D341Med (cell line): ENCODE measurements at places on chromosomes 13 and 19.
A peak's percentile ranks its signal among the peaks of the same experiment; 100 is the strongest.

DNA sequence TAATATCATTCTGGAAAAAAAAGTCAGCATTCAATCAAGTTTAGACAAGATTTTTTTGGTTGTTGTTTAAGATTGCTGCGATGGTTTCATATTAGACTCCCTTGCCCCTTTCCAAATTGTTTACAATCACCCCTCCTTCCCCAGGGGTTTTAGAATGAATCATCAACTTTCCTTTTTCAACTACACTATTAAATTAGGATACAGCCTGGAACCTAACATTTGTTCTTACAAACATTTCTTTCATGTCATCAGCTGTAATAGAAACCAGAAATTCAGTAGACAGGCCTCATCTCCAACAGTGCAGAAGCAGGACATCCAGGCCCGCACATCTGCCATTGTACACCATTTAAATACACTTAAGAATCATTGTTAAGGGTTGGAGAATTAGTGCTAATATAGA, 44.4 kb upstream of the WDFY2 start:
- no peak for DNase-seq

DNA sequence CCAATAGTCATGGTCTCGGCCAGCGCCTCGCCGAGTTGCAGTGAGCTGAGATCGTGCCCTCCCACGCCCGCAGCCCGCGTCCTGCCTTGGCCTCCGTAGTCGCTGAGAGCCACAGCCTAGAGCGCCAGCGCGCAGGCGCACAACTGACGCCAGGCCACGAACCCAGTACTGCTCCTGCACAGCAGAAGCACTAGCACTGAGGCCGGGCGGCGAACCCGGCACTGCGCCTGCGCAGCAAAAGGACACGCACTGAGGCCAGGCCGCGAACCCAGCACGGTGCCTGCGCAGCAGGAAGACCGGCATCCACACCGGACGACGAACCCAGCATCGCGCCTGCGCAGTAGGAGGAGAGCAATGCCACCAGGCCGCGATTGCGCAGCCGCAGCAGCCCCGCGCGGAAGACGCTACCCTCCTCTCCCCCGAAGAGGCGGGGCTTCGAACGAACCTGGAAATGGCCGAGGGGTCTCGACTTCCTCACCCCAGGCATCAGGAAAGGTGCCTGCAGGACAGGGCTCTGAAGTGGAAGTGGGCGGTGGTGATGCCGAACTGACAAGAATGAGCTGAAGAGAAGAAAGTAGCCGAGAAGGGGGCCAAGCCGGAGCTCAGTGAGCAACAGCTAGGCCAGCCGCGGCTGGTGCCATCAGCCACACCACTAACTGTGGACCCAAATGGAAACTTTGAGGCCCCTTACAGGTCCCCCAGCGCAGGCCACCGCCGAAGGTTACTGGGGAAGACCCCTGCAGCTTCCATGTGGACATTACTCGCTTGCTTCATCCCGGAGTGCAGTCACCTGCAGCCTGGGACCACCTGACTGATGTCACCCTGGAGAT, 7.5 kb downstream of the F10 start:
- DNase-seq = no peak

DNA sequence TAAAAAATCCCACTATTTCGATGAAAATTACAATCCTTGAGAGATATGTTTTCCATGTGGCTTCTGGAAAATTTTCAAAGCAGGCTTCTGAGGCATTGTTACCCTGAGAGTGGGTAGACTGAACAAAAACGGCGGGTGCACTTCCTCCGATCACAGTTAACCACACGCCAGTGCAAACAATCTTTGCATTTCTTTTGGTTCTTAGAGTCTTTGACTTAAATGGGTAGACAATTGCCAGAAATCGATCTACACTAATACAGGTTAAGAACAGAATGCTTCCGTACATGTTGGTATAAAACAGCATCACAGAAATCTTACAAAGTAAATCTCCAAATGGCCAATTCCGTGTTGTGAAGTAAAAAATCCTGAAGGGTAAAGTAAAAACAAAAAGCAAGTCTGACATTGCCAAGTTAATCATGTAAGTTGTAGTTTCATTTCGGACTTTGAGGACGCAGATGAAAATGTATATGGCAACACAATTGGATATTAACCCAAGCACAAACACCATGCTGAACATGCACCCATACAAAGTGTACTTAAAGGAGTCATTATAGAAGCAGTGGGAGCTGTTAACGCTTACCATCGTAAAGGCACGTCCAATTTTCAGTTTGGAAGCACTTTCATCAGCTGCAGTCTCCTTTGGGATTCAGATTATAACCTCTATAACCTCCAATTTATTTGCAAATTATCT, 927 bp downstream of the LPAR6 start:
- DNase-seq = no peak

- no peak for DNase-seq
Observed at GRCh38 chr19:32407004-32407992, 1.7 kb downstream of the DPY19L3 start.

GRCh38 chr13:68597641-68598040, 1367.5 kb upstream of the PCDH9 start:
- peak; percentile 30 for DNase-seq

DNA sequence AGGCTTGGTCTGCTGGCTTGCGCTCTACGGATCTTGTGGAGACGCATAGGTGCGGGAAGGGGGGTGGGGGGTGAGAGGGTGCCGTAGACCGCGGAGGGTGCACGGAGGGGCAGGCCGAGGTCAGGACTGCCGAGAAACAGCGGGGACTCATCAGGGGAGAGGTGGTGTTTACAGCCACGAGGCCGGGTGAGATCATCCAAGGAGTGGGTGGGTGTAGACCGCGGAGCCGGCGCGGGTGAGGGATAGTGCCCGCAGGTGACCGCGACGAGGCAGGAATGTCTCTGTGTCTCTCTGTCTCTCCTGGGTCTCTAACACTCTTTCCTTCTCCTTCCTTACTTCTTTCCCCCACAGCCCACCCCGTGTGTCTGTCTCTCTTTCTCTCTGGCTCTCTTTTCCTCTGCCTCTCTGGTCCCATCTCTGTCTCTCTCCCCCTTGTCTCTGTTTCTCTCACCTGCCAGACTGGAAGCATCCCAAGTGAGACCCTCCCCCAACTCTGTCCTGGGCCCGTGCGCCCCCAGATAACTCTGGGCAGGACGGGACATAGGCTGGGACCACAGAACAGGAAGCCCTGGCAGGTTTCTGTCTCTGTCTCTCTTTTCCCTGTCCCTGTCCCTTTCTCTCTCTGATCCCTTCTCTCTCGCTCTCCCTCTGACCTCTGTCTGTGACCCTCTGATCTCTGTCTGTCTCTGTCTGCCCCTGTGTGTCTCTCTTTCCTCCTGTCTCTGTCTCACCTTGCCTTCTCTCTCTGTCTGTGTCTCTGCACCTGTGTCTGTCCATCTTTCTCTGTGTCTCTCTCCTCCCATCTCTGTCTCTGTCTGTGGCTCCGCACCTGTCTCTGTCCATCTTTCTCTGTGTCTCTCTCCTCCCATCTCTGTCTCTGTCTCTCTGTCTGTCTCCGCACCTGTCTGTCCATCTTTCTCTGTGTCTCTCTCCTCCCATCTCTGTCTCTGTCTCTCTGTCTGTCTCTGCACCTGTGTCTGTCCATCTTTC, 1.8 kb upstream of the KLK4 start:
- no peak for DNase-seq

GRCh38 chr13:47592256-47592655, 408.8 kb downstream of the SUCLA2 start:
- DNase-seq = no peak

DNA sequence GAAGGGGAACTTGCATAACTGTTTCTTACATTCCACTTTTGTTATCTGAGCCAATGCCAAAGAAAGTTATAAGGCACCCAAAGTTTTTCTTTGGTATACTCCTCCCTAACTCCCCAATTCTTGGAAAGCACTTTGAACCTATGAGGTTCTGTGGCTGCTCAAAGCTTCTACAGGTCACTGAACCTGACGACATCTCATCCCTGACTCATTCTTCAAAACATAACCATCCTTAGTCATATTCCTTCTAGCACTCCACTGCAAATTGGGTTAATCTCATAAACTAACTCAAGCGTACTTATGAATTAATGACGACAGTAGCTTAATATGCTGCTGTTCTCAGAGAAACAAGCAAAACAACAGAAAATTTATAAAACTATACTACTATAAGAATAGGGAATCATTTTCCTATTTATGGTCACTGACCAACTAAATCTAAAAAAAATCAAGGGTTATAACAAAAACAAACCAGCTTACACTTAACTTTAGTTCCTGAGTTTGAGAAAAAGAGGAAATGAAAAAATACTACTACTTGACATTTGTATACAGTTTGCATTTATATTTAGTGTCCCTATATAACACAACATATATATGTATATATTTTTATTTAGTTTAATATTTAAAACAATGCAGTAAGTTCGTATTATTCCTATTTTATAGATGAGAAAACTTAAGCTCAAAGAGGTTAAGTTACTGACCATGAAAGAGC, 69.1 kb downstream of the CAB39L start:
- no peak for DNase-seq

- DNase-seq = no peak
Observed at GRCh38 chr13:106594980-106595379, 27.0 kb upstream of the ARGLU1 start.

DNA sequence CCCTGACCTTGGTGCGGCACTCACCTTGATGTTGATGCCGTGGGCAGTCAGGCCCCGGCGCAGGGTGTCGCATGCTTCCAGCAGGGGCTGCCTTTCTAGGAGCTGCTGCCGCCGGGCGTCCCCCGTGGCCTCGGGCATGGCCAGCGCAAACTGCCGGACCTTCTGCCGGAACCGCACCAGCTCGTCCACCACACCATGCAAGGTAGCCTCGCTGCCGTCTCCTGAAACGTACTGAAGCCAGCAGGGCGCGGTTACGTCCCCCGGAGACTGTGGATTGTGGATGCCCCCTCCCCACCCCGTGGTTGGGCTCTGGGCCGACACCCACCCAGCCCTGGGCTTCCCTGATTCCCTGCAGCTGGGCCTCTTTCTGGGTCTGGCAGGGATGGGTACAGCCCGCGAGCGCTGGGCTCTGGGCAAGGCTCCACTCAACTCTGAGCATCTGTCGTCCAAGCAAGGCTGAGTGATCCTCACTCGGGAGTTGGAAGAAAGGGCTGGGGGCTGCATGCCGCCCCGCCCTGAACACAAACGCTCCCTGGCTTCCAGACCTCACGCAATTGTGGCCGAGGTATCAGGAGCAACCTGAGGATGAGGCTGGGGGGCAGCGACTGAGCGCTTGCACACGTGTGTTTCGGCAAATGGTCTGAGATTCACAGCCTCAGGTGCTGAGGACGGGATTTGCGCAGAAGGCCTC, 27.1 kb downstream of the NAXD start:
- no peak for DNase-seq

GRCh38 chr19:10295305-10295846, 5.6 kb downstream of the ICAM5 start:
- no peak for DNase-seq

GRCh38 chr19:49362048-49362928, at the start of gene TEAD2:
TEAD2 (minus strand) TSS chr19:49362416; CDS start chr19:49360075, 2,341 bp downstream.
- peak; percentile 73 for DNase-seq

GRCh38 chr13:62643007-62643483, 1227.4 kb upstream of the PCDH20 start:
- DNase-seq = no peak

GRCh38 chr19:51777570-51778462, 16.8 kb downstream of the FPR2 start:
- peak; percentile 79 for DNase-seq

DNA sequence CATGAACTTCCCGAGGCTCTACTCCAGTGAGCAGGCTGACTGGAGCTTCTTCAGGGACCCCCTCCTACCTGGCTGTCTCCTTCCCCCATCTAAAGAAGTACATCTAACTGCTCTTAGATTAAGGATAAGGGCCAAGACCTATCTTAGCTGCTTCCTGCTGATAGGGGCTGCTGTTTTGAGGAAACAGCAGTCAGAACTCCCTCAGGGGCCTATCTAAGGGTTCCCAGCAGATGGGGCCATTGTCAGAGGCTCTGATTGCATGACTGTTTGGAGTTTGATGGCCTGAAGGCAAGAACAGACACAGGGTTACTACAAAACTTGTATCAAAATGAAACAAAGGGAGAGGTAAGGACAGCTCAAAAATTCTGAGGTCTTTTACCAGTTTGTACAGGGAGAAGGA, 2636.9 kb upstream of the PCDH20 start:
- no peak for DNase-seq

DNA sequence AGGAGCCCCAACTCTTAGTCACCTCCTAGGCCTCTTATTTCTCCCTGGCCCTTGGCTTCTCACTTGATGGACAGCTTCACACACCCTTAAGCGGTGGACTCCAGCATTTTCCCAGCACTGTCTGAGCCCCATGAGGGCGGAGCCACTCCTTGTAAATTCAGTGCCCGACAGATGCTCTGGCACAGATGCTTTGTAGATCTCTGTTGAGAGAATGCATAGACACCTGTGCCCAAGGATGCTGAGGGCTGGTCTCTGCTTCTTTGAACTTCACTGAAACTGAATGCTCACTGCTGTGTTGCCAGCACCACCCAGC, 3.3 kb downstream of the SYCN start:
- no peak for DNase-seq

DNA sequence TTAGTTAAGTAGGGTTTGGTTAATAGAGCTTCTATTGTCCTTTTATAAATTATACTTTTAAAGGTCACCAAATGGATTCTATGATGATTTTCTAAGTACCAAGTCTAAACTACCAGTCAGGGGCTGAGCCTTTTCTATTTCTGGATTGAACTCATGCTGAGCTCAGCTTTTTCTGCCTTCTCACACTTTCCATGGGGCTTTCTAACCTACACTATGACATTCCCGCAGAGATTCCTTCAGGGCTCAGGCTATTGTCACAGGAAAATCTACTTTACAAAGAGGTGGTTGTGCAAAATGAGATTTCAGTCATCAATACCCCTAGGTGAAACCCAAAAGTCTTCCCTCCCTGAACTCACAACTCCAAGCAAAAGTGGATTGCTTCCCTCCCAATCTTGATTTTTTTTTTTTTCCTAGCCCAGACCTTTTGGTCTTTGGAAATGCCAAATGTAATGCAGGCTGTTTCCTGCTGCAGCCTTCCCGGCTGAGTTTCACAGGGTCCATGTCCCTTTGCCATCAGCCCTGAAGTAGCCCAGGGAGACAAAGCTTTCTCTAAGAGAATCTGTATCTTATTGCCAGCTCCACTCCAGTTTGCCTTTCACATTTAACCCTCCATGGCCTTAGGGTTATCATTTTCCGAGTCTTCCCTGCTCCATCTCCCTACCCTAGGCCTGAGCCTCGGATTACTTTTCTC, 13.6 kb downstream of the C13orf42 start:
- DNase-seq = no peak

DNA sequence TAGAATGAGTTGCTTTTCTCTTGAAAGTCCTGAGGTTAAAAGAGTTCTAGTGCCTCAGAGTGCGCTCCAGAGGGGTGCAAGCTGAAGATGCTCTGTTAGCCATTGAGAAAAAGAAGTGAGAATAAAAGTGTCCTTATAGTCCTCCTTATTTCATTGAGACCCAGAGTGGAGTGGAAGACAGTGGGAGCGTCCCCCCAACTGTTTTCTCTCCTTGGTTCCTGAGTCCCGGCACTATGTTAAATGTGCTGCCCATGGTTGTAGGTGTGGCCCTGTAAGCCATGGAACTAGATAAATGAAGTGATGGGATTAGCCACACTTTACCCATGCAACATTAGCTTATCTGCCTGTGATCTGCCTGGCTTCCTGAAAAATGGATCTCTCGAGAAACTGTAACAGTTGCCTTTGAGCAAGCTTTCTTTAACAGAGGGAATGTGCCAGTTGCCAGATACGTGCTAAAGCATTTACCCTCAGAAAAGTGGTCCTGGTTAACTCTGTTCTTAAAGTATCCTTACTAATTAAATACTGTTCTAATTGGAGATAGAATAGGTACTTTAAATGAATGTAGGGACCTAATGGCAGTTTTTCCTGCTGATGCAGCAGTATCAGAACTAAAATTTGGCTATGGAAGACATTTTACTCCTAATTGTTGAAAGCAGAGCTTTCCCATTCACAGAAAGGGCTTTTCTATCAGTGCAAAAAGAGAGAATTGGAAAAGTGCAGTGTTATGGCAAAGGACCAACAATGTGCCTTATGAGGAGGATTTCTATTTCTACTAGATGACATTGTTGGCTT, 21.4 kb upstream of the PSG9 start:
- no peak for DNase-seq
